Hippocampal formation (tissue), 2 donors: ENCODE measurements at places on chromosomes 16 and 17.

DNA sequence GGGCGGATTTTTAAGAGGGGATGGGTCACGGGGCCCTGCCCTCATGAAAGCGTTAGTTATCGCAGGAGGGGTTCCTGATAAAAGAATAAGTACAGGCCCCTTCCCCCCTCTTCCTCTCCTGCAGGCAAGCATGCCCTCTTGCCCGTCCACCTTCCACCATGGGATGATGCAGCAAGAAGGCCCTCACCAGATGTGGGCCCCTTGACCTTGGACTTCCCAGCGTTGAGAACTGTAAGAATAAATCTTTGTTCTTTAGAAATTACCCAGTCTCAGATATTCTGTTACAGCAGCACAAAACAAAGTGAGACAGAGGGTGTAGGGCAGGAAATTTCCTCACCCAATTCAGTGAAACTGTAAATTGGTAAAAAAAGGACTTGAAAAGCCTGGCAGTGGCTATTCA, 27.8 kb upstream of the LCMT1 start:
- DNase-seq: no peak

GRCh38 chr16:19696328-19696727, 21.7 kb downstream of the KNOP1 start:
- no peak for DNase-seq

GRCh38 chr16:11670171-11671131, 2.2 kb downstream of the SNN start:
- no peak for DNase-seq

- no peak for DNase-seq
Observed at GRCh38 chr17:48722915-48723422, at the start of gene PRAC2. Gene PRAC2 (plus strand): TSS chr17:48723185. CDS start chr17:48724411, 1,226 bp downstream.

DNA sequence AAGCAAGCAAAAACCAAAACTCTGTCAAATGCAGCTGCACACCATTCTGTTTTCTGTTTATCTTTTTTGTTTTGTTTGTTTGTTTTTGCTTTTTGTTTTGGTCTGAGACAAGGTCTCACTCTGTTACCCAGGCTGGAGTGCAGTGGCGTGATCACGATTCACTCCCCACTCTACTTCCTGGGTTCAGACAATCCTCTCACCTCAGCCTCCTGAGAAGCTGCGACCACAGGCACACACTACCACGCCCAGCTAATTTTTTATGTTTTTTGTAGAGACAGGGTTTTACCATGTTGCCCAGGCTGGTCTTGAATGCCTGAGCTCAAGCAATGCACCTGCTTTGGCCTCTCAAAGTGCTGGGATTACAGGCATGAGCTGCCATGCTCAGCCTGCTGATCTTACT, 19.3 kb upstream of the SLFN13 start:
- no peak for DNase-seq

DNA sequence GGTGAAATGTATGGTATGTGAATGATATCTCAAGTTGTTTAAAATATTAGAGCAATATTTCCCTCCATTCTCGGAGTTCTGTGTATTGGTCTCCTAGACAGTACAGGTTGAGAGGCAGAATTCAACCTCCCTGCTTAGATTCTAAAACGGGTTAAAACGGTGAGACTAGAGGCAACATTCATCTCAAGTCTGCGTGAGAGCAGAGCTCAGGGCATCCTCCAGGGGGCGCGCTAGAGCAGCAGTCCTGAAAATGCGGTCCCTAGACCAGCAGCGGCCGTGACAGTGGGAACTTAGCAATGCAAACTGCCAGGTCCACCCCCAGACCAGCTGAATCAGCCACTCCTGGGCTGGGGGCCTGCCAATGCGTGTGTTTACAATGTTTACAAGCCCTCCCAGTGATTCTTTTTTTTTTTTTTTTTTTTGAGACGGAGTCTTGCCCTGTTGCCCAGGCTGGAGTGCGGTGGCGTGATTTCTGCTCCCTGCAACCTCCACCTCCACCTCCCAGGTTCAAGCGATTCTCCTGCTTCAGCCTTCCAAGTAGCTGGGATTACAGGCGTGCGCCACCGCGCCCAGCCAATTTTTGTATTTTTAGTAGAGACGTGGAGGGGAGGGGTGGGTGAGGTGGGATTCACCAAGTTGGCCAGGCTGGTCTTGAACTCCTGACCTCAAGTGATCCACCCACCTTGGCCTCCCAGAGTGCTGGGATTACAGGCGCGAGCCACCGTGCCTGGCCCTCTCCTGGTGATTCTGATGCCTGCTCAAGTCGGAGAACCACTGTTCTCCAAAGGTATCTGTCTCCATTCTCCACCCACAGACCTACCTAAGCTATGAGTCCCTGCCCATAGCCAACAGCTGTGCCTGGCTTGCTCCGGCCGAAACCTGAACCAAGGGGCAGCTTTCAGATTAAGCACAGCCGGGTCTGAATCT, 24.2 kb downstream of the KLHL36 start:
- DNase-seq: peak; percentile 2

GRCh38 chr16:83899978-83900377, 1.1 kb downstream of the MLYCD start:
- DNase-seq: no peak

DNA sequence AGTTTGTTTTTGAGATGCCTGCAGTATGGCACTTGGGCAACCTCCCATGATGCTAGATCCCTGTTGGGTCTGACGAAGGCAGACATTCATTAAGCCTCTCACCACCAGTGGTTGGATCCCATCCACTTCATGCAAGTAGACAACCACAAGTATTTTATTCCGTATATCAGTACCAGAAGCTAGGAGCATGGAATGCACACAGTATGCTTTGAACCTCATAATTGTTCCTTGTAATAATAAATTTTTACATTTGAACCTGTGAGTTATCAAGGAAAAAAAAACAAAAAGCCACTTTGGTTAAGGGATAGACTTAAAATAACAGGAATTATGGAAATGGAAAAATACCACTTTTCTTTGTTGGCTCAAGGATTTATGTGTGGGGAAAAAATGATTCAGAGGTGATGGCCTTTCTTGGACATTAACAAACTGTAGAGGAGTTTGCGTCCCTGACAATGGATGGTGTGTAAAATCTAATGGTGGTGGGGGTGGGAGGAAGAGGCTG, 107.1 kb upstream of the KCNJ16 start:
- DNase-seq: no peak

GRCh38 chr17:27353033-27353460, 59.1 kb downstream of the WSB1 start:
- no peak for DNase-seq

- DNase-seq: no peak
Observed at GRCh38 chr16:47375423-47375822, 85.4 kb downstream of the ITFG1 start.

GRCh38 chr17:76542984-76543383, 3.1 kb downstream of the PRCD start:
- DNase-seq: no peak

- no peak for DNase-seq
Observed at GRCh38 chr17:74012465-74012864, 191.0 kb upstream of the RPL38 start.

DNA sequence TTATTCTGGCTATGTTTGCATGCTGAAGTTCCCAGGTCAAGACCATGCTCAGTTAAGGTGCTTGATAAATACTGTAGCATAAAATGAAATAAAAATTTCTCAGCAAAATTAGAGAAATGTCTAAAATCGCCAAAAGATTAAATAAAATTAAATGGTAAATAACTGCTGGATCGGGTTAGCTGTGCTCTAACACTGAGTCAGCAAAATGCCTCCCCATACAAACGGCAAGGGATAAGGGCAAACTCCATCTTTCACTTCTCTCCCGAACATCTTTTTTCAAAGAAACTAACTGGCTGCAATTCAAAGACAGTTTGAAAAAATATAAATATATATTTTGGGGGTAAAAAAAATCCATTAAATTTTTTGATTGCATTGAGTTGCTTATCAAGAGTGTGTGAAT, 162.2 kb upstream of the ZFHX3 start:
- DNase-seq: no peak

DNA sequence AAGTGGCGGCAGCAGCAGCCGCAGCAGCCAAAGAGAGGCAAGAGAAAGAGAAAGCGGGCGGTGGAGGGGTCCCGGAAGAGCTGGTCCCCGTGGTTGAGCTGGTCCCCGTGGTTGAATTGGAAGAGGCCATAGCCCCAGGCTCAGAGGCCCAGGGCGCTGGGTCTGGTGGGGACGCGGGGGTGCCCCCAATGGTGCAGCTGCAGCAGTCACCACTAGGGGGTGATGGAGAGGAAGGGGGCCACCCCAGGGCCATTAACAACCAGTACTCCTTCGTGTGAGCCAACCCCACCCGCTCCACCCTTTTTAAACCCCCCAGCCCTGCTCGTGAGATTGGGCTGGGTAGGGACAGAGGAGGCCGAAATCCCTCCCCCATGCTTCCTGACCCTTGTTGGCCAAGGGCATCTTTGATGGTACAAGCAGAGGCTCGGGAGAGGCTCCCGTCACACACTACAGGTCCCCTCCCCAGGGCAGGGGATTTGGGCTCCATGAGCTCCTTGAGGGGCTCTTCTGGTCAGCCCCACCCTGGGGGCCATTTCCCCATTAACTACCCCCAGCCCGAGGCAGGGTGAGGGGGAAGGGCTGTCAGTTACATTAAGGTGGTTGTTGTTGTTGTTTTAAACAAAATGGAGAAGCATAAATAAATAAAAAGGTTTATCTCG, 4.6 kb upstream of the ATP2A1 start:
- DNase-seq: no peak

GRCh38 chr16:84544031-84544773, 39.7 kb upstream of the MEAK7 start:
- DNase-seq: no peak

DNA sequence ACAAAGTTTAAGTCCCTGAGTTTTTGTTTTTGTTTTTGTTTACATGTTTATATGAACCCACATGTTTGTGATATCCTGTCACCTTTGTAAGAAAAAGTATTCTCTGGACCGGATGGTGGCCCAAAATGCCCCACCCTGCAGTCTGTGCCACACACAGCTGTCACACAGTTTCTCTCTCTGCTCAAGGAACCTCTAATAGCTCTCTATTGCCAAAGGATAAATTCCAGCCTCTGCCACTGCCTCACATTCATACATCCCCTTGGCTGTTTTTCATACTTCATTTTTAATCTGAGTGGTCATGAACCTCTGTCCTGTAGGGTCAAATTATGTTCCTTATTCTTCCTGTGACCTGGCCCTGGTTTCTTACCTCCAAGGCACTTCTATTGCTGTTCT, 520.3 kb upstream of the CDH5 start:
- DNase-seq: no peak

DNA sequence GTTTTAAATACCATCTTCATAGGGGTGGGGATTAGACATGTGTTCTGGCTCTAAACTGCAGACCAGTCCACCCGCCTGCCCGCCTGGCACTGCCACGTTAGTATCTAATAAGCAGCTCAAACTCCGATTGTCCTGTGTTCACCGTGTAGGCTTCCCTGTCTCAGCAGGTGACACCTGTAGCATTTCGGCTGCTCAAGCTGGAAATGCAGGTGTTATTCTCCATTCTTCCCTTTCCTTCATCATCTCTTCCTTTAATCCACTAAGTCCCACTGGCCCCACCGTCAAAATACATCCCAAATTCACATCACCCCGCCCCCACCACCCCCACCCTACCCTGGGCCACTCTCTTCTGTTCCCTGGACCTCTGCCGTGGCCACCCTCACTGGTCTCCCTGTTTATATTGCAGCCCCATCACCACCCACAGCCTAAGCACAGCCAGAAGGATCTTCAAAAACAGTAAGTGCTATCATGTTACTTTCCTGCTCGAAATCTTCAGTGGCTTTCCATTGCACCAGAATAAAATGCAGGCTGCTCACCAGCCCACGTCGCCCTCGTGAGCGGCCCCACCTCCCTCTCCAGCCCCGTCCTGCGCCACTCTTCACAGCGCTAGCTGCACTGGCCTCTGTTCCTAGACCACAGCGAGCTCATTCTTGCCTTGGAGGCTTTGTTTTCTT, 65.1 kb downstream of the RTN4RL1 start:
- no peak for DNase-seq
